ENCODE measurements at places on chromosomes 1 and 21.

GRCh38 chr1:228646717-228647522 is 88.4 kb upstream of the RHOU start:
- DNase-seq, result peak; percentile 8

- no peak for DNase-seq
Observed at GRCh38 chr1:228315945-228316588, 90.6 kb downstream of the TRIM11 start.

DNA sequence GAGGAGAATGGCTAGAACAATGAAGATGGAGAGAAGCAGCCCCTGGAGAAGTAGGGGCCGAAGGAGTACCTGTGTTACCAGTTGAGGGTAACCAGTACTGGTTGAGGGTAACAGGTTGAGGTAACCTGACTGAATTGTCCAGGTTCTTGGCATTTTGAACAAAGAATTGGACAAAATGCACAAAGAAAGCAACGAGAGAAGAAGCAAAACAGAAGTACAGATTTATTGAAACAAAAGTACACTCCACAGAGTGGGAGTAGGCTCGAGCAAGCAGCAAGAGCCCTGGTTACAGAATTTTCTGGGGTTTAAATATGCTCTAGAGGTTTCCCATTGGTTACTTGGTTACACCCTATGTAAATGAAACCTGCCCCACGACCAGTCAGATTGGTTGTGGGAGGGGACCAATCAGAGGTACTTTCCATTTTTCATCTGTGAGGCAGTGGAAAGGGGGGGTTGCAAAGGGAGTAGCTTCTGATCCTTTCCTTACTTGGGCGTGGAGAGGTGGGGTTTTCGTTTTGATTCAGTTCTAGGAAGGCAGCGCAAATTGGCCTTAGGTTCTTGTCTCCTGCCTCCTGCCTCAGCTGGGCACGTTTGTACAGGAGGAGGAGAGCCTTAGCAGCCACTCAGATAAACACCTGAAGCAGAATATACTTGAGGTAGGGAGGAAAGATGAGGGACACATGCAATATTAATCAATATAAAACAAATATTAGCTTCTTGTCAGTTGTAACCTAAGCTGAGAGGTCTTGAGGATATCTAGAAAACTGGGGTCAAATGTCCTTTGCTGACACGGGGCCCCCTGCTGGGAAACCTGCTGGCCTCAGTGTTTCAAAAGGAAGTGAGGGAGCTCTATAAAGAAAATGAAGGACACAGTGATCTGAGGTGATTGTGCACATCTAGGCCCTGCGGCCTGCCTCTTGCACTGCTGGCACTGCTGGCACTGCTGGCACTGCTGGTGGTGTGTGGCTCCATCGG is 14.3 kb upstream of the LSM10 start:
- peak; percentile 3 for DNase-seq

GRCh38 chr1:21761052-21761451 is 21.9 kb downstream of the USP48 start:
- no peak for DNase-seq

DNA sequence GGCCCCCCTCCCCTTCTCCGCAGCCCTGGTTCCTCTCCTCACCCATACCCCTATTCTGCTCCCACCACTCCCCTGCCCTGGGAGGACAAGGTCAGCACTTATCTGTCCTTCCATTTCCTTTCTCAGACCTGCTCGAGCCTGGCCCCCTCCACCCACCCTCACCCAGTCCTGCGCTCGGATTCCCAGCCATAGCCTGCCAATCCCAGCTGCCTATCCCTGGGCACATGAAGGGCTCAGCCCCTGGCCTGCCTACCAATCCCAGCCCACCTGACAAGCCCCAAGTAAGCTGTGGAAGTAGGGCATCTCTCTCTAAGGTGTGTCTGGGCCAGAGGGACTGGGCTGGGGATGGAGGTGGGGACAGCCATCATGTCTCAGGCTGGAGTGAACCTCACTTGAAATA is 5.4 kb downstream of the BLACAT1 start:
- no peak for DNase-seq

GRCh38 chr1:101371259-101371658 is 134.4 kb downstream of the S1PR1 start:
- no peak for DNase-seq

DNA sequence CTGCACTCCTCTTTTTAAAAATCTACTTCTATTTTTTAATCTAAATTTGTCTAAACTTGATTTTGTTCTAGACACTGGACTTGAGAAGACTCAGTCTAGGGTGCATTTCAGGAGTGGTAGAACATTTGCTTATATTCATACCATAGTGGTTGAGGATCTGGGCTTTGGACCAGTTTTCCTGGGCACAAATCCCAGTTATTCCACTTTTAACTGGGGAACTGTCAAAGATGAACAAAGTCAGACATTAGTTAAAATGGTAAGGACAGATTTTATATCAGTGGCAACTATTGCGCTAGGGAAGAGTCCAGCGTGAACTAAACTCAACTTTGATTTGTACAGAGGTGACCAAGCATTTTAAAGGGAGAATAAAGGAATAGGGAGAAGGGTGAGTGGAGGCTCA is 102.4 kb downstream of the FMN2 start:
- DNase-seq, result no peak

DNA sequence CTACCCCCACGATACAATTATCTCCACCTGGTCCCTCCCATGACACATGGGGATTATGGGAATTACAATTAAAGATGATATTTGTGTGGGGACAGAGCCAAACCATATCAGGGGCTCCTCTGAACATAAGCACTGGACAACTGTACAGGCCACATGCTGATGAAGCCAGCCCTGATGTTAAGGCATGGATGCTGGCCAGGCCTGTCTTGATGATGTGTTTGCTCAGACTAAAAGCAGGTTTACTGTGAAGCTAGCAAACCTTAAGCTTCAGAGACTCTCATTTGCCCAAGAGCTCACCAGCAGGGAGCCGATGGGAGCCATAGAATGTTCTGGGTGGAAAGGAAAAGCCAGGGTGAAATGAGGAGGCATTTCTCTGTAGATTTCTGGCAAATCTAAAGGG is 135.3 kb upstream of the KCNK1 start:
- DNase-seq, result no peak

DNA sequence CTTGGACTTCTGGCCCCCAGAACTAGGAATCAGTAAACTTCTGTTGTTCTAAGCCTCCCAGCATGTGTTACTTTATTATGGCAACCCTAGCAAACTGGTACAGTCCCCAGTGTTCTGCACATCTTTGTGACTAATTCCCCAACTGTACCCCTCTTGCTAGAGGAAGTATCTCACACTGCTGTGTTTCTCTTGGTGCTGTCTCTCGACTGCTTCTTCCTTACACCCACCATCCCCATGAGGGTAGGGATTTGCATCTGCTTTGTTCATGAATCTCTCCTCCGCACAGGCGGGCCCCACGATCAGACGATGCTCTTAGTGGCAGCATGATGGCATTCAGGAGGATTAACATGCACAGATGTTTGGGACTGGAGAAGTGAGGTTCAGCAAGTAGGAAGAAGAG is 46.7 kb downstream of the CLIC6 start:
- no peak for DNase-seq

DNA sequence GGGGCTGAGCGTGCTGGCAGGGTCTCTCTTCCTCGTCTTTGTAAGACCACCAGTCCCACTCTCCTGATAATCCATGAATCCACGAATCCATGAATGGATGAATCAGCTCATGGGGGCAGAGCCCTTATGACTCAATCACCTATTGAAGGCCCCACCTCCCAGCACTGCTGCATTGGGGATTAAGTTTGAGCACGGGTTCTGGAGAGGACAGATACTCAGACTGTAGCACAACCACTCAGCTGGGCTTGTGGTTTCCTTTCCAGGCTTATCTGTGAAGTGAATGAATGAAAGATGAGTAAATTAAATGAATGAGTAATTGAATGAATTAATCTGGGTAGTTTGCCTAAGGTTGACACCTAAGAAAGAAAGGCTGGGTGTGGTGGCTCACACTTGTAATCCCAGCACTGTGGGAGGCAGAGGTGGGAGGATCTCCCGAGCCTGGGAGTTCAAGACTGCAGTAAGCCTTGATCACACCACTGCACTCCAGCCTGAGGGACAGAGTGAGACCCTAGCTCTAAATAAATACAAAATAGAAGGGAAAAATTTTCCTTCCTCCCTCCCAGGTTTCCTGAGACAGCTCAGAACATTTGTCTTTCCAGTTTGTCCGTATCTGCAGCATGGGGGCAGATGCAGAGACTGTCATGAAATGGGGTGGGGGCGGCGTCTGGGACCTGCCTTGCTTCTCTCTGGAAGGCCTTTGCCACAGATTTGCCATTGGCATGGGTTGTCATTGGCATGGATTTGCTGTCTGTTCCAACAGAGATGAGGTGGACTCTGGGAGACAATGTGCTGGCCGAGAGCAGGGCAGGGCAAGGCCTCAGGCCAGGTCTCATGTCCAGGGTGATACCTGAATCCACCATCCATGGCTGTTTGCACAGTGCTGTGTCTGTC is 187.7 kb upstream of the C1orf174 start:
- no peak for DNase-seq

DNA sequence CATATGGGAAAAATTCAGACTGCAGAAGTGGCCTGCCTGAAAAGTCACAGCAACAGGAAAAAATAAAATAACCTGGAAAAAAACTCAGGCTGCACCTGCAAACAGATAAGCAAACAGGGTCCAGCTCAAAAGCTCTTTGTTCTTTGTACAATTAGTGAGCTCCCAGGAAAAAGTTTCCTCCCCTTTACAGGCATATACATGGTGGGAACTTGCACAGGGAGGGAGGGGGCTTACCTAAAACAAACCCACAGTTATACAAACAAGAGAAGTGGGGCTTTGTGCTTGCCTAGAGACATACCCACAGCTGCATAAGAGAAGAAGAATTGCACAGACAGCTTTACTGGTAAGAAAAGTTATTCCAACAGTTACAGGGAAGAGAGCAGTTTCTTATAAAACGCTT is 31.7 kb upstream of the COG2 start:
- peak; percentile 64 for DNase-seq

GRCh38 chr1:3902111-3902511 is 2.0 kb upstream of the C1orf174 start:
- DNase-seq, result no peak

DNA sequence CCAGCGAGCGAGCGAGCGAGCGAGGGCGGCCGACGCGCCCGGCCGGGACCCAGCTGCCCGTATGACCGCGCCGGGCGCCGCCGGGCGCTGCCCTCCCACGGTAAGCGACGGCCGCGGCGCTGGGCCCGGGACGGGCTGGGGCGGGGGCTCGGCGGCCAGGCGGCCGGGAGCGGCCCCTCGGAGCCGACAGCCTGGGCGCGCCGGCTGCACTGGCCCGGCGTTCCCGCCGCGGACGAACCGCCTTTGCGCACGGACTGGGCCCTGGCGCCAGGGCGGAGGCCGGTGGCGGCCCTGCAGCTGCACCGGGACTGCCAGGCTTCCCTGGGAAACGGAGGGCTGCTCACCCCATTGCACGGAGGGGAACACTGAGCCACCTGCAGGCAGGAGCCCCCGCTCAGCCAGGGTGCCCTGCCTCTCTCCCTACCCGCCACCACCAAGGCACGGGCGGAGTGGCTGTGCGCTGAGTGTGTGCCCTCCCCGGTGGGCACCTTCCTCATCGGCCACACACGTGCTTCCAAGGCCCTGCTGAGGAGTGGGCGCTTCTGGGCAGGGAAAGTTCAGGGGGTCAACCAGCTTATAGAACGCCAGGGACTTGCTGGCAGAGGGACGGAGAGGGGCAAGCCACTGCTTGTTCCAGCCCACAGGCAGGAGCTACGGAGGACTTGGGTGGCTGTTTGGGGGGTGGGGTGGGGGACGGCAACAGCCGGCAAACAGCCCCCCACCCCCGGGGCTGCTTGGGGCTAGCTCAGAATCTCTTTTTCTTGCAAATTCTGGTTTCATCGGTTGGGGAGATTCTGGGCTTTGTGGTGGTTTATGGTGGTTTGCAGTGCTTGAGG is 532 bp downstream of the CSF1 start:
- DNase-seq, result no peak

- no peak for DNase-seq
Observed at GRCh38 chr1:113928187-113928930, 765 bp upstream of the HIPK1 start.

DNA sequence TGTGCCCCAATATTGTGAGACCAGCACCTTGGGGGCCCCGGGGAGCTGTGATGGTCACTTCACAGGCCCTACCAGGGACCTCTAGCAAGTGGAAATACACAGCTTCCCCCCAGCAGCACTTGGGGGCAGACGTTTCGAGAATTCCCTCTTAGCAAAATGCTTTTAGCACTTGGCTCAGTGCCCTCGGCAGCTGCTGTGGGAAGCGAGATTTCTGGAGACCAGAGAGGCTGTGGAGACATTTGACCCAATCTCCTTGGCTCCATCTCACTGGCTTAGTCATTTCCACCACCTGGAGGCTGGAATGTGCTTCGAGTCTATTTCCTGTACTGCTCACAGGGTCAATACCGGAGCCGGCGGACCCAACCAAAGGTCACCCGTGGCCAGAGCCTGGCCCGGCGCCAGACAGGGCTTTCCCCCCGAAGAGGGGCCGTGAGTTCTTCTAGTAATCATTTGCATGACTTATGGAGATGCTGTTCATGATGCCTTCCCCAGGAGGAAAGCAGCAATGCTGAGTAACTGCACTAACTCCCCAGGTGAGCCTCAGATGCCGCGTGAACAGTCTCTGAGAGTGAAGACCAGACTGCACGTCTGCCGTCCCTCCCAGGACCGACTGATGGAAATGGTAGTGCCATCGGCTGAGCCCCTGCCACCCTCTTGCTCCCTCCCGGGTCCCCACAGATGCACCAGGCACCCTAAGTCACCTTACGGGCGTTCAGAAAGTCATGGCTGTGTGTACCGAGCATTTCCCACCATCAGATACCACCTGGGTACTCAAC is 4.4 kb upstream of the C2CD2 start:
- DNase-seq, result no peak

- no peak for DNase-seq
Observed at GRCh38 chr1:28155628-28156027, 20.9 kb downstream of the PTAFR start.

DNA sequence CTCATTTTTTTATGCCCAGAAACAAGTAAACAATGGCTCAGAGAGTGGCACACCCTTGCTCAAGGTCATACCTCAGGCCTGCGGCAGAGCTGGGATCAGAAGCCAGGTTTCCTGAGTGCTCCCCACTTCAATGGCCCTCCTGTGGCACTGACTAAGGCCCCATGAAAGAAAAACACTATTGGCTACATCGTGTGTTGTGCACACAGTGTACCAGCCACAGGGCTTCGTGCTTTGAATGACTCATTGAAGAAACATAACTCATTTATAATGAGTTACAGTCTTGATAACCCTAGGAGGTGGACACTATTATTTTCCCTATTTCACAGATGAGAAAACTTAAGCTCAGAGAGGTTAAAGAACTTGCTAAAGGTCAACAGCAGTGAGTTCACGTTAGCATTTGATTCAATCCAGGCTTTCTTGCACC is 91.2 kb downstream of the TRABD2B start:
- DNase-seq, result no peak
